HepG2 (cell line): ENCODE measurements at places on chromosomes 7 and 10. TPM values are rescaled to one million over a fixed set of nuclear protein-coding genes. Genes with fewer than 3 reads are reported as not detected.

The RBM20 gene
- total RNA-seq, result 0.02 TPM in 1 of 2 replicates, not detected in the other

The TMEM72 gene
- 0.04 TPM in 1 of 2 replicates, not detected in the other for total RNA-seq

GRCh38 chr7:110698576-110698975 lies 392.4 kb upstream of the LRRN3 start:
- DNase-seq, result no peak

GRCh38 chr7:15801551-15801950 lies 115.1 kb upstream of the MEOX2 start:
- no peak for DNase-seq

GRCh38 chr10:28587970-28588290 lies 55.0 kb downstream of the WAC start:
- no peak for DNase-seq
